ELF-1 (cell line): ENCODE measurements at places on chromosomes 4 and X.

GRCh38 chr4:98448908-98449307, 187.7 kb downstream of the RAP1GDS1 start:
- no peak for DNase-seq

GRCh38 chr4:110138551-110138950, 59.9 kb downstream of the ELOVL6 start:
- DNase-seq: no peak

GRCh38 chrX:989959-990510, 222.4 kb downstream of the CRLF2 start:
- peak; percentile 98 for DNase-seq

- DNase-seq: no peak
These were observed 297.2 kb upstream of the AADAT start for GRCh38 chr4:170386971-170387370.

- DNase-seq: no peak
These were observed 181.9 kb downstream of the AFAP1 start for GRCh38 chr4:7757501-7758471.

DNA sequence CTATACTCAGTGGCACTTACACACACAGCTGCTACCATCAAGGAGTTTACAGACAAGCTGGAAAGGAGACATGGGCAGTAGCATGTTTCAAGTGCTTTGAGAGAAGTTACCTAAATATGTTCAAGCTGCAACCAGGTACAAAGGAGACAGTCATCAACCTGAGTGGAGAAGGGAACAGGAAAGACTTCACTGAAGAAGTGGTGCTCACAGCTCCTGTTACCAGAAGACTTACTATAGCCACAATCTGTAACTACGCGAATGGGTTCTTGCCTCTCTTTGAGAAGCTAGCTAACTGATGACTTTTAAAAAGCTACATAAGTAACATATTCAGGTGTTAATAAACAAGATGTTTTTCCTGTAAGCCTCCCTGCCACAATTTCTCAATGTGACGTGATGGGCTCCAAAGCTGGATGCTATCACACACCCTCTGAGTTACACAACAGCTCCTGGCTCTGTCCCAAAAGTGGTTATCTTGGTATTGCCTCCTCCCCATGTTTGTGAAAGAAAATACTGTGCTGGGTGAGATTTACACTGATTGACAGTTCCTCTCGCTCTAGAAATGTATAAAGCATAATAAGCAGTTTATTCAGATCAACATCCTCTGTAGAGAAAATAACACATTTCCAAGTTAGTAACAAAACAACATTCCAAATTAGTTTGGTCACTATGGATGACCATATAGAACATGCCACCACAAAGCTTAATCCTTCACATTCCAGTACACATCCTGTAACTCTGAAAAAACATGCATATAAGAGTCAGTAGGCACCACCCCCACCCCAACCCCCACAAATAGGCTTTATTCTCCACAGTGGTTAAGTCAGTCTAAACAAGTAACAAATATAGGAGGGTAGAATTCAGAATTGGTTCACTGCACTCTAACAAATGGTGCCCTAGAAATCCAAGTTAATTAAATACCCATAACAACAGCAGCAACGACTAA, 81.8 kb downstream of the FRYL start:
- DNase-seq: no peak

GRCh38 chrX:66680451-66680850, 41.6 kb upstream of the EDA2R start:
- DNase-seq: no peak

DNA sequence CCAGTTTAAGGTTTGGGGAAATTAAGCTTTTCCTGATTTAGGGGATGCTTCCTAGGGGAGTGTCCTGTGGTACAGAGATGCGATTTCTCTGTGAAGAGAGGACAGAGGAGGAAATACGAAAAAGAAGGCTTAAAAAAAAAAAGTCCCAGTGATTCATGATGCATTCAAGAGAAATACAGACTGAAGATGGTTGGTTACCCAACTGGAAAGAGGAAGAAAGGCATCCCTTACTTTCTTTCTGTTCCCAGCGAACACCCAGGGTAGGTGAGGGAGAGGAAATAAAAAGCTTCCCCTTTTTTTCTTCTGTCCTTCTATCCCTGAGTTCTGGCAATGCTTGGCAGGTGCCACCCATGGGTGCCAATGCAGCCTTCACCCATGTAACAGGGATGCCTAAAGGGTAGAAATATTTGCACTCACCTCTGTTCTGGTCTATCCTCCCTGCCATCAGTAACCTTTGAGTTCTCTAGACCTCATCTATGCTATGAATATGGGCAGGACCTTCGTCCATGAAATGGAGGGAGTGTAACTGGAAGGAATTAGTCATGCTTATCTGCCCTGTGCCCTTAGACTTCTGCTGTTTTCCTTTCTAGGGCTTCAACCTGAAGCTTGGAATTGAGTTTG, 230.1 kb upstream of the GALNTL6 start:
- DNase-seq: no peak

GRCh38 chrX:145821291-145821897, 3.8 kb downstream of the SLITRK2 start:
- DNase-seq: peak; percentile 83

GRCh38 chrX:10496345-10496965, 123.9 kb downstream of the MID1 start:
- no peak for DNase-seq

DNA sequence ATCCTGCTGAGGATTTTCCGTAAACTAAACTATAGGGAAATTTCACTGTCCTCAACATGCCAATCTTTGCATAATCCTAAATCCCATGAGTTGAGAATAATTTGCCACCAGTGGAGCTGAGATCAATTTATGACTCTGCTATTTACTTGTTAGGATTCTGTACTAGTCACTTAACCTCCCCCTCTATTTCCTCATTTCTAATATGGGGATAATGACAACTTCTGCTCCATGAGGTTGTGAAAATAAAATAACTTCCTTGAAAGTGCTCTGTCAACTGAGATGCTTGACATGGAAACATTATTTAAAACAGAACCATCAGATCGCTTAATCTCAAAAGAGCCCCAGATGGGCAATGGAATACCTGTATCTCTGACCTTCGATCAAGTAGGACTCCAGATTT, 2.6 kb upstream of the FGF16 start:
- DNase-seq: no peak

GRCh38 chrX:46686003-46686645, 72.8 kb downstream of the SLC9A7 start:
- peak; percentile 52 for DNase-seq

DNA sequence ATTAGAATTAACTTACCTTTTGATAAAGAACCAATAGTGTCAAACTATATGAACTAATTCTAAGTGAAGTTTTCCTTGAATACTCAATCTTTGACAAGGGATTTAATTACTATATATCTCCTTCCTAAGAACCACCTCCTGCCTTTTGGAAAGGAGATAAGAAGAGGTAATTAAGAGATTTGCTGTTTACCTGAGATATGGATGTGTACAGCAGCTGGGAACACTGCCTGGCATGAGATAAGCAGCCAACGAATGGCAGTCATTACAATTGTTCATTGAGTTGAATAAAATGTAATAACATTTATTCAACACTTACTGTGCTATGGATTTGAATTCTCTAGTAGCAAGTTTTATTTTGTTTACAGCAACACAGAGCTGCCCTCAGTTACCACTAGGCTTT, 407.1 kb downstream of the SPOCK3 start:
- DNase-seq: no peak

DNA sequence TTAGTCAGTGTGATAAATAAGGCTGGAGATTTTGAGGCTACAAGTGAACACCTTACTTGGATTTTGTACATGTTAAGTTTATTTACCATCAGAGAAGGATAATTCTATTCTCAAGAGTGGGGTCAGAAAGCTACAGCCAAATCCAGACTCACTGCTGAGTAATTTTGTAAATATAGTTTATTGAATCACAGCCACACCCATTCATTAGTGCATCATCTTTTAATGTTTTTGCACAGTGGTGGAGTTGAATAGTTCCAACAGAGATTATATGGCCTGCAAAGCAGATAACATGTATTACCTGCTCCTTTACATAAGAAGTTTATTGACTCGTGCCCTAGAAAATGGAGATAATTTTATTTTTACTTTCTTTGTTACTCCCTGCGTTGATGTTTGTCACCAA, 60.4 kb downstream of the PCDH18 start:
- no peak for DNase-seq

DNA sequence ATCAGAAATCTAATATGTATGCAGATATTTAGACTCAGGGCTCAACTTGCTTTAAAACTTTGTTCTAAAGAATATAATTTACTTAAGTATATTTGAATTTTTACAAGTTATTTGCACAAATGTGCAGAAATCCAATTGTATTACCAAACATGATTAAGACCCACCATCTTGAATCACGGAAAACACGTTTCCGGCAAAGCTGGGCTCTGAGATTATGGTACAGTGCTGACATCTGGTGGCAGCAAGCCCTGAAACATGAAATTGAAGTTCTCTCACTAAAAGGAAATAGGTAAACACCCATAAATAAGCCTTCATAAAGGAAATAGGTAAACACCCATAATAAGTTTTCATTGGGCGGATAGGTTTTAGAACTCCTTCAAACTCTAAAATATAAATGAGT, 98.3 kb upstream of the MAOA start:
- peak; percentile 52 for DNase-seq

- no peak for DNase-seq
These were observed 251.8 kb upstream of the GALNTL6 start for GRCh38 chr4:171561419-171561818.

- no peak for DNase-seq
These were observed 150.6 kb downstream of the IL15 start for GRCh38 chr4:141786946-141787345.

GRCh38 chr4:70315928-70316327, 18.9 kb upstream of the CABS1 start:
- no peak for DNase-seq

DNA sequence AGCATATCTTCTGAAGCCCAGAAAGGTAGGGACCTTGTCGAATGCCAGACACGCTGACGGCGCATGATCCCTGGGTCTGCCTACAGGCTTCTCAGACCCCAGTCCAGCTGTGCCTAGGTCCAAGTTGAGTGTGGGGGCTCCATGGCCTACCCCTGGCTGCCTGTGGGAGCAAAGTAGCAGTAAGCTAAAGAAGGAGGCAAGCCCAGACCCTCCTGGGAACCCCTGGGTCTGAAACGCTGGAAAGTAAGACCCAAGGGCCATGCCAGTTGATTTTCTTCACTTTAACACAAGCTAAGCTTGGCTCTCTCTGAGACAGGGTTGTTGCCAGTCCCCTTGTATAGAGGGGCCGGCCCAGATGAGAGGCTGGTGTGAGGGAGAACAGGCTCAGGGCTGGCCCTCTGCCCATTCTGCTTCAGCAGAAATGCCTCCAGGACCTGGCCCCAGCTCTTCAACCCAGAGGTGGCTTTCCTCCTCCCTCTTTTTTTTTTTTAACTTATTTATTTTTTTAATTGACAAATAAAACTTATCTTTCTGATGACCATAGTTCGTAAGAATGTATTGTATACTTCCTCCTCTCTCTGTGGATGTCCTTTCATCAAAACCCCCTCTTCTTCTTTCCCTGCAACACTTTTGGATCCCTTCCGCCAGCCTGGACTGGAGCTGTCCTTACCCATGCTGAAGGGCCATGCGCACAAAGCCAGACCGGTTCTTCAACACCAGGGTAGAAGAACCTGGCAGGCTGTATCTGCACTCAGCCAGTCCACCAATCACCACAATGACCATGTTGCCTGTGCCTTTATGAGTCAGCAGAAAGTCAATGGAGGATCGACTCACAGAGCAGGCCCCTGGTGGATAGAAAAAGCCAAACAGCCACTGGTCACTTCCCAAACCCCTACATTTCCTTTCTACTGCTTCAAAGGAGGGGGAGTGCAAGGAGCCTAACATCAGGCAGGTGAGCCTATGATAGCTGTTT, 7.1 kb downstream of the AWAT2 start:
- DNase-seq: peak; percentile 72

- DNase-seq: no peak
These were observed 299.5 kb upstream of the KLF3 start for GRCh38 chr4:38364383-38364963.

DNA sequence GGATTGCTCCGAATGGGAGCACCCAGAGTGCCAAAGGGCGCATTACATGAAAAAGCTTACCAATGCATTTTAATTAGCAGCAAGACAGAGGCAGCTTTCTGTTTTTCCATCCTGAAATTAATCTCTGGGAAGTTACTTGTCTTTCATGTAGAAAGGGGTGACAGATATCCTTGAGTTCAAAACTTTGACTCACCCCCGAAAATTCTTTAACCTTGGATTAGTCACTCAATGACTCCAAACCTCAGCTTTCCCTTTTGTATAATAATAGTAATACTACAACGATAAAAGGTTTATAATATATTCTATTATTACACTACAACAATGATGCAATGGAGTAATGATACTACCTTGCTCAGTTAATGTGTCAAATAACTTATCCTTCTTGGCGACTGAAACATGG, 126.3 kb downstream of the ADAMTS3 start:
- DNase-seq: no peak

DNA sequence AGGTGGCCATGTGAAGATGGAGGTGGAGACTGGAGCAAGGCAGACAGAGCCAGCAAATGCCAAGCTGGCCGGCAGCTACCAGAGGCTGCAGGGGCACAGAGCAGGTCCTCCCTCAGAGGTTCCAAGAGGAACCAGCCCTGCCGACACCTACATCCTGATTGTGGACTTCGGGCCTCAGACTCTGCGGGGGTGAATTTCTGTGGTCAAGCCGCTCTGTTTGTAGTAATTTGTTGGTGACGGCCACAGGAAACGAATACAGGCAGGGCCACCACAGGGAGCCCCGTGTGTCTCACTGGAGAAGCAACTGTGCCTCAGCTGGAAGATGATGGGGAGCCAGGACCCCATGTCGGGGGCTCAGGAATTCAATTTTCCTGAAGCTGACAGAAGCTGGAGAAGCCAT, 28.3 kb downstream of the ZFYVE28 start:
- no peak for DNase-seq

DNA sequence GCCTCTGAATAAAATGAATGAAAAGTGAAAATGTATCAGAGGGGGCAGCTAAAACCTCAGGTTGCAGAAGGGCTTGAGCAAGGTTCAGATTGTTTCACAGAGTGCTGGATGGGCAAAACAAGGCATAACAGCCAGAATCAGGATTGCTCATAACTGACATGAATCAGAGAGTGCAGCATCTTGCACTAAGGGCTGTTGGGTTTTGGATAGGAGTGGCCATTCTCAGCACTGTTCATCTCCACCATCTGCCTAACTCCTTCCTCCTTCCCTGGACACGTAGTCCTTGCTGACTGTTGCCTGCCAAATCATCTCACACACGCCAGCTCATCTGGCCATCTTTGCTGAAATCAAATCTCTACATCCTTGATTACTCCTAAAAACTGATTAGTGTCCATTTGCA, 75.3 kb upstream of the C1QTNF7 start:
- no peak for DNase-seq

DNA sequence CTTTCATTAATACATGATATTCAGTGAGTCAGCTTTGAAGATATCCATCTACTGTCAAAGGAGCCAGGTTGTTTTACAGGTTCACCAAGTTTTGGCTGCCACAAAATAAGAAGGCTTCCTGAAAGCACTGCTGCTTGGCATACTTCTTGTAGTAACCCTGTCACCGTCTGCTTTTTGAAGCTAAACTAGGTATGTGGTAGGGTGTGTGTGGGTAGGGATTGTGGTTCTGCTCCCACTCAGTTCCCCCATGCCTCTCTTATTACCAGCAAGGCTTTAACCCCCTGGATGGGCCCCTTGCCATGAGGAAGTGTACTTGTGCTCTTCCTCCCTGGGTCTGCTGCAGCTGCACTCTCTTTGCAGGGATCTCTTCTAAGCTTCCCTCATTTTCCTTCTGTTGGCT, 191.2 kb downstream of the BANK1 start:
- peak; percentile 41 for DNase-seq

GRCh38 chr4:110975338-110975737, 352.5 kb upstream of the PITX2 start:
- no peak for DNase-seq
